ENCODE measurements at places on chromosomes 7 and 10.

DNA sequence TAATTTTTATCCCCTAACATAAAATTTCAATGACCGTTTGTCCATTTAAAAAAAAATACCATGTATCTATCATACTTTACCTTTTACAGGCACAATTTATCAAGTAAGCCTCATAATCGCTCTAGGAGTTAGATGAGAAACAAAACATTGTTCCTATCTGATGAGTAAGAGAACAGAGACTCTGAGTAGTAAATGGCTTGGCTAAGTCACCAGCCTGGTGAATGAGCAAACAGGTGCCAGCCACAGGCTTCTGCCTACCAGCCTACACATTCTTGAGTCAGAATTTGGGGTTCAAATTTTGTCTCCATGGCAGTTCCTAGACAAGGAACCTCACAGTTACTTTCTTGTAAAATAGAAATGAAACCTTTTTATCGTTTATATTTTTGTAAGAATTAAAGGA lies 235.4 kb downstream of the HGF start:
- no peak for DNase-seq

DNA sequence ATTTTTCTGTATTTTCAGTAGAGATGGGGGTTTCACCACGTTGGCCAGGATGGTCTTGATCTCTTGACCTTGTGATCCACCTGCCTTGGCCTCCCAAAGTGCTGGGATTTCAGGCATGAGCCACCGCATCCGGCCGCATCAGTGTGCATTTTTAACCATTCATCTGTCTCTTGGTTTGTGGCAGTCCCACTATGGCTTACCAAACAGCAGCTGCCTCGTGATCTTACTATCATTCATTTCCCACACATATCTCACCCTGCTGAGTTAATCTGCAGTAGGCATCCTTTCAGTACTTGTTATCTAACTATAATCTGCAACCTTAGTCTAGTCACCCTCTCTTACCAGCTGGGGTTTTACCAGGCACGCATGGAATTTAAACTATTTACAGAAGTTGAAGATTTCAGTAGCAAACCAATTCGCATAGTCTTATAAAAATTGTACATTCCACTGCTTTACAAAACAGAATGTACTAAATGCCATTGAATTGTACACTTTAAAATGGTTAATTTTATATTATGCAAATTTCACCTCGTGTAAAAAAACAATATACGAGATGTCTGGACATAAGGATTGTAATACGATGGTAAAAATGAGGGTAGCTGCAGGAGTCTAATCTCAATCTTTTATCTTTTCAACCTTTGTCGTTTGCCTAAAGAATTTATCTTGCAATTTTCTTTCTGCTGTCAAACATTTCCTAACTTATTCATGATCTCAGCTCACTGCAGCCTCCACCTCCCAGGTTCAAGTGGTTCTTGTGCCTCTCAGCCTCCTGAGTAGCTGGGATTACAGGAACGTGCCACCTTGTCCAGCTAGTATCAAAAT lies 4.6 kb upstream of the TBC1D12 start:
- no peak for DNase-seq

DNA sequence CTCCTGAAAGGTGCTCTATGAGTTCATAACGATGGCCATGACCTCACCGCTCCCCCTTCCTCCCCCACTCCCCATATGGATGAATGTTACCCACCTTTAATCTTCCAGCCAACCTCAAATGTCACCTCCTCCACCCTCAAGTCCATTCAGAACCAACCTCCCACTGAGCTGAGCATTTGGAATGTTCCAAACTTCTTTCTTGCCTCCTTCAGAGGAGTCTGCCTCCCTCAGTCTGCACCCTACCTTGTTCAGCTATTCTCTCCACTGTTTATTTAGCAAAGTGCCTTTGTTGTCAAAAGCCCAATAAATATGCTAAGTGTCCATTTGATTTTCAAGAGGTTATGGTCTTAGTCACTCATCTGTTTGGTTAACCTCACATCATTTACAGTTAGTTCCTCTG lies 22.9 kb upstream of the MTPAP start:
- no peak for DNase-seq

- DNase-seq: no peak
Measured at GRCh38 chr10:49169776-49170175, 18.4 kb downstream of the TMEM273 start.

GRCh38 chr10:31683682-31684081 lies 244.9 kb downstream of the ARHGAP12 start:
- DNase-seq: no peak

- DNase-seq: no peak
Measured at GRCh38 chr10:729213-729612, 39.7 kb upstream of the DIP2C start.

- DNase-seq: no peak
Measured at GRCh38 chr7:64515330-64515729, 47.5 kb downstream of the ZNF680 start.

DNA sequence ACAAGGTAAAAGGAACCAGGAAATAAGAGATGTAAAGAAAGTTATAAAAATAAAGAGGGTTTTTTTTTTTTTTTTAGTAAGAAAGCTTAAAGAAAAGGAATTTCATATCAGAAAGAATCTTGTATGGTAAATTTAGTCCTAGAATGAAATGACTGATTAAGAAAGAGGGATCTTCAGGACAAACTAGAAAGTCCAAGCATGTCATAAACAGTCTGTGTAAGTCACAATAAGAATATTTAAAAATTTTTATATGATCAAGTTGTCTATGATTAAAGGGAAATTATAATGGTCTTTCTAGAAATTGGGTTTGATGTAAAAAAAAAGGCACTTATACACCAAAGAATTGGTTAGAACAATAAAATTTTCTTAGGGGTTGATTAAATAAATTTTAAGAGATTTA lies 289.5 kb downstream of the XPNPEP1 start:
- DNase-seq: no peak

- DNase-seq: no peak
Measured at GRCh38 chr7:85320699-85321476, 134.0 kb upstream of the SEMA3D start.

- no peak for DNase-seq
Measured at GRCh38 chr7:134565643-134566136, 16.8 kb downstream of the AKR1B15 start.

DNA sequence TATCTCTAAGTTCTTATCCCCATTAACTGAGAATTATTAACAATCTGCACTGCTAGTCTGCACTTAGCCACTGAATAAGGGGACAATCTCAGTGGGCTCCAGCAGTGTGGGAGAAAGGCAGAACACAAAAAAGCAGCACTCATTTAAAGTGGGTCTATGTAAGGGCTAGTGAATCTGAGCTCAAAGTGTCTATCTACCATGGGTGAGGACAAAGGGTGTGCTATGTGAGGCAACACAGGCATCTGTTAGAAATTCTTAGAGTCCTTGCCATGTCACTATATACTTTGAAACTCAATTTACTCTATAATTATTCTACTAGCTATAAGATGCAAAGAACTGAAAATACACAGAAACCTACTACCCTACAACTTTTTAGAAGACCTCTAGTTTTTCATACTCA lies 135.8 kb upstream of the TMEM168 start:
- no peak for DNase-seq

GRCh38 chr7:113099284-113099919 lies 12.8 kb upstream of the GPR85 start:
- no peak for DNase-seq
